NCI-H1092 treated with DMSO at 0.1 percent for 48 hours (cell line): ENCODE measurements at places on chromosomes 2 and 18.
A peak's percentile ranks its signal among the peaks of the same experiment; 100 is the strongest.

- DNase-seq: peak; percentile 44
These were observed 78.0 kb upstream of the PNPT1 start for GRCh38 chr2:55771612-55772011.

DNA sequence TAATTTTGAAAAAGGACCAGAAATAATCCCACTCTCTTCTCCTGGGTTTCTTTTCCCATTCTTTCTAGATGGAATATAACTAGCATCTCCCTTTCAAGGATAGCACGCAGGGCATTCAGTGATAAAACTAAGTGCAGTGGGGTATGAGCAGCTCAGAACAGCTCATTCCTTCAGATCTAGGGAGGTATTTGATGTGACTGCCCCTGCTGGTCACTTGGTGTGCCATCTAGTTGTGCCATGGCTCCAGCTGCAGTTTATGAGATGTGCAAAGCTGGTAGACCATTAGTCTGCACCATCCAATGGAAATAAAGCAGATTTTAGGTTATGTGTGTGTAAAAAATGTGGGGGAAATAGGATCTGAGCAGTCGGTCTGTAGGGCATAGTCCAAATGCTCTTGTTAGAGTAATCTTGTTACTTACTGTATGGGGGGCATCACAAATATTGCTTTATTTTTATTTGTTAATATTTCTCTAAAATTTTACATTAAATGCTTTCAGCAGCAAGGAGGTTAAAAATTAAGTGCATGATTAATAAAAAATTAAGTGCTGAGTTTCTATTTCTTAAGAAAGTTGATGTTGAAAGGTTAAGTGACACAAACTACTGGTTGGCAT is 38.9 kb downstream of the CTAGE1 start:
- no peak for DNase-seq

DNA sequence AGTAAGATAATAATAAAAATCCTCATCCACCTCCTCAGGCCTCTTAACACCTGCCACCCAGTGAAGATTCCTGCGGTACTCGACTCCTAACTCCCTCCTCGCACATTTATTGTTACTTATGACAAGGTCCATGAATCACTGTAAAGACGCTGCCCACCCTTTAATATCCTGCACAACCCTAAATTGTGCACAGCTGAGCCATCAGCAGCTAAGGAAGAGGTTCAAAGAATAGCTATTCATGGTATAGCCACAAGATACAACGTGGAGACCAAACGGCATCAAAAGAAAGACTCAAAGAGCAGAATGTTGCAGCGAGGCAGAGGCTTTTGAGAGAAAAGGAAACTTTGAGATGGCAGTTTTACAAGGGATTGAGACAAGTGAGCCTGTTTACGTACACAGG is 266.3 kb downstream of the SATB2 start:
- DNase-seq: no peak

DNA sequence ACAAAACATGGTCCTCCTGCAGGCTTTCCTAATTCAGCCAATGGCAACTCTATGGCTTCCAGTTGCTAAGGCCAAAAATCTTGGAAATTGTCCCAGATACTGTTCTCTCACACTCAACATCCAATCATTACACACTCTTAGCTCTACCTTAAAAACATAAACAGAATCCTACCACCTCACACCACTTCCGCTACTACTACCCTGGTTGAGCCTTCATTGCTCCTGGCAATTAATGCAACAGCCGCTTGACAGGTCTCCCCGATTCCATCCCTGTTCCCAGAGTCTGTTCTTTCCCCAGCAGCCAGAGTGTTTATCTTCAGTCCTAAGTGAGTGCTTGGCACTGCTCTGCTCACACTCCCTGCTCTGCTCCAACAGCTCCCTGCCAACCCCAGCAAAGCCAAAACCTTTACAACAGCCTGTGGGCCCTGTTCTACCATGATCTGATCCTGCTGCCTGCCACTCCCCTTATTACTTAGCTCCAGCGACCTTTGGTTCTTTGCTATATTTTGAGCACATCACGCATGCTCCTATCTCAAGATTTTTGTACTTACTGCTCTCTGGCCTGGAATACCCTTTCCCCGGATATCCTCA is 67.5 kb upstream of the AMMECR1L start:
- DNase-seq: no peak

DNA sequence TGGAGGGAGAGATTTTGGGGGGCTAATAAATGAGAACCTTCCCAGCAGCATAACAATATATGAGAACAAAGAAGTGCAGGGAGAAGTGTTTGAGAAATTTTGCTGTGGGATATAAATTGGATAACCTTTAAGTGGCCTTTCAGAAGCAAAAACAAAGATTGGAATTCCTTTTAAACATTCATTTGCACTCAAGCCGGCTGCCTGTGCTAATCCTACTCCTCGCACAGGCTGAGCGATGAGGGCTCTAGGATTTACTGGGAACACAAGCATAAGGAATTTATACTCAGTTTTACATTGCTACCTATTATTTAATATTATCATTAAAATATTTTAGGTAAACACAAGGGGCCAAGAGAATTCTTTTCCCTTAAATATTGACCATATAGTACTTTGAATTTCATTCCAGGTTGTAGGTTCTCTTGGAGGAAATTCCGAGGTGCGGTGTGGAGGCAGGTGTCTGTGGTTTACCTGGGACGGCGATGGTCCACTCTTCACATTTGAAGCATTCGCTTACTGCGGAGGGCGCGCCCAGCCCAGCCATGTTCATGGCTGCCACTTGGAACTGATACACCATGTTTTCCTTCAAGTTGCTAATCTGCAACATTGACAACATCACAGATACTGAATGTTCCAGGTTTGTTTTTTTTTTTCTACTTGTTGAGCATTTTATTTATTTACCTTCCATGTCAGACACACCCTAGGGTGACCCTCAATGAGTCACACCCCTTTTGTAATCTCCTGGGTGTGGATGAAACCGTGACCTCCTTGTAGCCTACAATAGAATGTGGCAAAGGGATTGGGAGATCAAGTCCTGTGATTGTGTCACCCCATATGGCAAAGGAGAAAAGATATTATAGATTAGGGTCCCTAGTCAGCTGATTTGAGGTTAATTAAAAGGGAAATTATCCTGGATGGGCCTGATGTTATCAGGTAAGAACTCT is 100.1 kb downstream of the MYOM1 start:
- DNase-seq: no peak

GRCh38 chr2:37287966-37288365 is 36.7 kb downstream of the PRKD3 start:
- peak; percentile 32 for DNase-seq

DNA sequence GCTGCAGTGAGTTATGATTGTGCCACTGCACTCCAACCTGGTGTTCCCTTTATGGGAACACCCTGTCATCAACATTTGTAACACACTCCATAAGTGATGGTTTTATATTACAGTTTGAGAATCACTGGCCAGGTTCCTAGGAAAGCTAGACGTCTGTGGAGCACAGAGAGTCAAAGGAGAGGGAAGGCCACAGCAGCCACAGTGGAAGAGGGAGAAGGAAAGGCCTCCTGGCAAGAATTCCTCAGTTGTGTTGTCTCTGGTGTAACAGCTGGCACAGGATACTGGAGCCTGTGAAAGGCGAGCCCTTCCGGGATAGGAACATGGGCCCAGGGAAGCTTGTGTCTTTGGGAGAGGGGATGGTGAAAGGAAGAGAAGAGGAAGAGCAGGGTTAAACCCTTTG is 360.5 kb upstream of the PIK3C3 start:
- DNase-seq: peak; percentile 15

DNA sequence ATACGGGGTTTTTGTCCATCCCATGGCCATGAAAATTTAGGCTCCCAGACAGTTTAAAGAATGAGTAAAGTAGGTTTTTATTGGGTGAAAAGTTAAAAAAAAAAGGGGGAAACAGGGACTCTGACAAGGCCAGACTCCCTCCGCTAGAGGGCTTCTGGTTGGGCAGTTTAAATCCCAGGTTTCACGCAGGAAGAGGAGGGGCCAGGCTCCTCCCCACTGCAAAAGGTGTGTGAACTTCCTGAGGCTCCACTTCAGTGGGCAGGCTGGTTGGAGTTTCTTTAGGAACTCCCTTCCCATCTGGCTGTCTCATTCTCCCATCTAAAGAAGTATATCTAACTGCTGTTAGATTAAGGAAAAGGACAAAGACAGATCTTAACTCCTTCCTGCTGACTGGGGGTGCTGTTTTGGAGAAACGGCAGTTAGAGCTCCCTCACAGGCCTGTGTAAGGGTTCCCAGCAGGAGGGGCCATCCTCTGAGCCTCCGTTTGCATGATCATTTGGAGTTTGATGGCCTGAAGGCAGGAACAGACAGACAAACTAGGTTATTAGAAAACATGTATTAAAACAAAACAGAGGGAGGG is 1160.7 kb downstream of the CNTNAP5 start:
- DNase-seq: no peak

DNA sequence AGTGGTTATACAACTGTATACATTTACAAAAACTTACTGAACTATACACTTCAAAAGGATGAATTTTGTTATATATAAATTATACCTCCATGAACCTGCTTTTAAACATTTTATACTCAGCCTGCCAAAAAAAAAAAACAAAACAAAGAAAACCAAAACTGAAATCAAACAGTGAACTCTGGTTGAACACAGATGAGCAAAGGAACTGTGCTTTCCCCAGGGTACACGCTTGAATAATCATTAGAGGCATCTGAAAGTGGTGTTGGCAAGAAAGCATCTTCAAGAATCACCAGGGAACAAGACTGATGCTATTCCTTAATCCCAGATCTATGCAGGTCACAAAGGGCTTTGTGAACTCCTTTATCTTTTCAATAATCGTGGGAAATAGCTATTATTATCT is 77.0 kb upstream of the LYPD1 start:
- no peak for DNase-seq

- DNase-seq: no peak
These were observed 146.1 kb upstream of the LINC00305 start for GRCh38 chr18:64294967-64295366.

GRCh38 chr18:24991141-24992060 is 360.6 kb downstream of the ZNF521 start:
- no peak for DNase-seq

DNA sequence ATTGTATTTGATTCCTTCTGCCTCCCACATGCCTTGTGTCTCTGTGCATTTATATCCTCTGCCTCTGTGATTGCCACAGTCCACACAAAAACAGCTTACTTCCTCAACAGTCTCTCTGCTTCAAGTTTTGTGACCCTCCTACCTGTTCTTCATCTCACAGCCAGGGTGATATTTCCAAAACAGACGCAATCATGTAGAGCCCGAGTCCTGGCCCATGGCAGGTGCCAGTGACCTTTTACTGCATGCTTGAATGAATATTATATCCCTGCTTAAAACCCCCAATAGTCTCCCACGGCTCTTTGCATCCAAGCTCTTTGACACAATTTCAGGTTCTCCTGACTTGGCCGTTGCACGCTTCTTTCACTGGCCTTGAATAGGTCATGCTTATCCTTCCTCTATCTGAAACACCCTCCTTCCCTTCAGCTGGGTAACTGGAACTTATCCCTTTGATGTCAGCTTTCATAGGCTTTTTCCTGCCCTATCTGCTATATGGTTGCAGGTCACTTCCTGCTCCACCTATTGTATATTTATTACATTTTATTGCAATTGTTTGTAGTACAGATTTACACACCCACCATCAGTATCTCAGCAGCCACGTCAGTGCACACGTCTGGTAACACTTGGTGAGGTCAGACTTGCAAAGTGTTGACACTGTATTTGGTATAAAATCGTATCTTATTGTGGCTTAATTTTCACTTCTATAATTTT is 29.7 kb upstream of the IL1B start:
- DNase-seq: no peak

- peak; percentile 7 for DNase-seq
These were observed 123.7 kb upstream of the SIX3 start for GRCh38 chr2:44817673-44818335.

- no peak for DNase-seq
These were observed 204.8 kb downstream of the HDAC4 start for GRCh38 chr2:239195992-239196391.

DNA sequence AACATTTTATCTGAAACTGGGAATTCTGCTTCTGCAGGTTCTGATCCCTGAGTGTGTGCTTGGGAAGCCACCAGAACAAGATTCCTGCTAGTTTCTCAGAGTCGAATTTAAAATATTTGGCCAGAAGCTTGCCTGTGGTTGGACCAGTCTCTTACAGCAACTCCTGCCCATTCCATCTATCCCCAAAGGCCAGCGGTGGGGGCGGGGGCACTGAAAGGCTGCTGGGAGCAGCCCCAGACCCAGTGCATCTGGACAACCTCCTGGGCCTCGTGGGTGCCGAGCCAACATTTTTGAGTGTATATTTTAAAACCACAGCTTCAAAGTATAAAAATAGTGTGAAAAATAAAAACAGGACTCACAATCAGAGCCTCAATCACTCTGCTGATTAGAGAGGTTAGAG is 38.6 kb upstream of the ZFP36L2 start:
- DNase-seq: no peak

DNA sequence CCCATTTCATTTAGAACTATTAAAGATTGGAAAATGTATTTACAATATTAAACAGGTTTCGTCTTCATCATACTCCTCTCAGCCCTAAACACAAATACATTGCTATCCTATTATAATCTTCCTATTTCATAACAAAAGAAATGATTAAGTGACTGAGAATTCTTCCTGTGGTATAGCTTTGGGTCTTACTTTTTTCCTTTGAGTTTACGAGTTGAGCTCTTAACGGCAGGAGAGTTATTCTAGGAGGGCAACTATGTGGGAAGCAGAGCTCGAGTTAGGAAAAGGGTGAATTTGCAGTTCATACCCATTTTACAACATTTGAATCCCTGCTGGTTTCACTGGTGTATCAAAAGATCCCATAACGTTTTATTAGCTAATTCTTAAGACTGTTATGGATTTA is 105.0 kb downstream of the FIGN start:
- DNase-seq: no peak

GRCh38 chr2:46979571-46979979 is 64.0 kb upstream of the MCFD2 start:
- DNase-seq: no peak
